CD4-positive, alpha-beta T cell (primary cell): ENCODE measurements at places on chromosomes 13 and 19.

- no peak overlapping the region for H3K4me3 ChIP-seq
- DNase-seq: peak; percentile 32
- H3K4me1 ChIP-seq: peaks cover 10% of the 10 kb centered on the region
- peaks cover 8% of the 10 kb centered on the region for H3K27me3 ChIP-seq
- H3K36me3 ChIP-seq: no peaks in the 10 kb centered on the region
Measured at GRCh38 chr19:57103573-57104277, 16.1 kb upstream of the USP29 start.

DNA sequence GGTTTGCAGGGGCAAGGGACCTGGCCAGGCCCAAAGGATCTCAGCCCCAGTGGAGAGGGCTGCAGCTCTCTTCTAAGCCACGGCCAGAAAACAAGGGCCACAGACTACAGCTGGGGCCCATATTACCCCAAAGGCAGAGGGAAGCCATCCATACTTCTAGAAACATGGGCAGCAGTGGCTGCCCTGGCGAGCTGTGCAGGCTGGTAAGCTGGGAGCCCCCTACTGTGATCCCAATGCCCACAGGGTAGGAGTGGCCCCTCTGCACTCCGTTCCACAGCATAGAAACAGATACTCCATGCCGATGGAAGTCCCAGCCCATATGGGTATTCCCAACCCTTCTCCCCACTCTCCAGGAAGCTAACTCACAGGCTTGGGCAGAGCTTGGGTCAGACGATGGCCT lies 25.1 kb downstream of the VSTM2B start:
- H3K27me3 ChIP-seq: peaks cover 11% of the 10 kb centered on the region
- H3K4me1 ChIP-seq: no peaks in the 10 kb centered on the region
- no peak for DNase-seq
- no peak overlapping the region for H3K27ac ChIP-seq
- H3K36me3 ChIP-seq: no peaks in the 10 kb centered on the region

DNA sequence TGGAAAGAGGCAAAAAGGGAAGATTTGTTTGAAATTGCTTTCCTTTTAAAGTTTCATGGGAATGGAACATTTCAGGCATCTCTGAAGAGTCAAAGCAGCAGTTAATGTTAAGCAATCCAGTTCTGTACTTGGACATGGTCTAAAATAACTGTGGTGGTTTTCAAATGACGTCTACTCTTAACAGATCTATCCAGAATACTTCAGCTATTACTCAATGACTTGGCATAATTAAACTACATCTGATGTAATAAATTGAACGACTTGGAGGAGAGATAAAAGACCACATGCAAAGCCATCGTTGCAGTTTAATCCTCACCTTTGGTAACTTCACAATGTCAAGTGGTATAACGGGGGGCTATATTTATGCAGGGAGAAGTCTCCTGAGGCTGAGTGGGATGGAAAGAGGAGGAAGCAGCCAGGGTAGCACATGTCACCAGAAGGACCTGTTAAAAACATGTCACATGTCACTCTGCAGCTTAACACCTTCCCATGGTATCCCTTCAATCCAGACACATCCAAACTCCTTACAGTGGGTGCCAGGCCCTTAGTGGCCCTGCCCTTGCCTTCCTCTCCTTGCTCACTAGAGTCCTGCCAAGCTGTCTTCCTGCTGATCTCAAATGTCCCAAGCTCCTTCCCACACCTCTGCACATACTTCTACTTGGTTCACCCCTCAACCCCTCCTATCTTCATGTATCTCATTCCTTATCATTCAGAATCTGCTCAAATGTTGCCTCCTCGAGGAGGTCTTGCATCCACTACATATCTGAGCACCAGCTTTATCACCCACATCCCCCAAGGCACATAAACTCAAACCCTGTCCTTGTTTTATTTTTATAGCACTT lies 327.8 kb downstream of the SUCLA2 start:
- H3K4me1 ChIP-seq: no peaks in the 10 kb centered on the region
- H3K27ac ChIP-seq: no peak overlapping the region
- DNase-seq: no peak
- H3K36me3 ChIP-seq: no peaks in the 10 kb centered on the region
- no peaks in the 10 kb centered on the region for H3K27me3 ChIP-seq

DNA sequence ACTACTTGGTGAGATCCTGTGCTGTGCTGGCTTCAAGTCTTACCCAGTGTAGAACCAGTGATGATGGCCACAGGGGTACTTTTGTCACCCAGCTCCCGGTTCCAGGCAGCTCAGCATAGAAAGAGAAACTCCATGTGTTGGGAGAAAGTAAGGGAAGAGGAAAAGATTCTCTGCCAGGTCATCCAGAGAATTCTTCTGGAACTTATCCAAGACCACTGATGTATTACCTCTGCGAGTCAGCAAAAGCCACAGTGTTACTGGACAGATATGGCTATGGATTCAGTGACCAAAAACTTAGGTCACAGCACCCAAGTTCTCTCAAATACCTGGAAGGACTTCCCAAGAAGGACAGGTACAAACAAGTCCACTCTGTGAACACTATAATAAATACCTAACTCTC lies 399.5 kb upstream of the MIR17HG start:
- H3K4me1 ChIP-seq: no peaks in the 10 kb centered on the region
- H3K4me3 ChIP-seq: no peak overlapping the region
- H3K36me3 ChIP-seq: no peaks in the 10 kb centered on the region

- no peak overlapping the region for H3K4me3 ChIP-seq
- no peak for DNase-seq
Measured at GRCh38 chr19:17778251-17778967, 16.5 kb upstream of the B3GNT3 start.

- no peak overlapping the region for H3K27ac ChIP-seq
- no peaks in the 10 kb centered on the region for H3K36me3 ChIP-seq
- H3K27me3 ChIP-seq: peaks cover 18% of the 10 kb centered on the region
- H3K4me1 ChIP-seq: no peaks in the 10 kb centered on the region
- no peak overlapping the region for H3K4me3 ChIP-seq
Measured at GRCh38 chr19:50880241-50880640, 7.0 kb downstream of the KLK2 start.

- no peak overlapping the region for H3K27ac ChIP-seq
- H3K36me3 ChIP-seq: no peaks in the 10 kb centered on the region
- no peak for DNase-seq
- H3K4me3 ChIP-seq: no peak overlapping the region
- no peaks in the 10 kb centered on the region for H3K4me1 ChIP-seq
Measured at GRCh38 chr19:29323440-29324290, 110.7 kb upstream of the UQCRFS1 start.

DNA sequence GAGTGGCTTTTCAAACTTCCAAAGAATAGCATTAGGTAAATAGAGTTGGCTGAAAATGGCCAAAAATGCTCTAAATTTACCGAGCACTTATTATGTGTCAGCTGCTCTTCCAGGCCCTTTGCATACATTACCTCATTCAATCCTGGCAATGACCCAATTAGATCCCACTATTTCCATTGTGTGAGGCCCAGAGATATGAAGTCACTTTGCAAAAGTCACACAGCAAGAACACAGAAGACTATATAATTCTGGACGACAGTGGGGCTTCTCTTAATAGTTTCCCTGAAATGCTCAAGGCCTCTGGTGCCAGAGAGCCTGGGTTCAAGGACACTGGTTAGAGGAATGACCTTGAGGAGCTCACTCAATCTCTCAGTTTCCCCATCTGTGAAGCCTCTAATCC lies 146.8 kb downstream of the IER2 start:
- no peaks in the 10 kb centered on the region for H3K4me1 ChIP-seq
- H3K4me3 ChIP-seq: no peak overlapping the region
- DNase-seq: no peak
- H3K36me3 ChIP-seq: no peaks in the 10 kb centered on the region

- H3K4me1 ChIP-seq: peaks cover 17% of the 10 kb centered on the region
- no peaks in the 10 kb centered on the region for H3K36me3 ChIP-seq
- peak overlapping the region; percentile 40 for H3K4me3 ChIP-seq
Measured at GRCh38 chr13:20161275-20161950, 561 bp upstream of the GJA3 start.

DNA sequence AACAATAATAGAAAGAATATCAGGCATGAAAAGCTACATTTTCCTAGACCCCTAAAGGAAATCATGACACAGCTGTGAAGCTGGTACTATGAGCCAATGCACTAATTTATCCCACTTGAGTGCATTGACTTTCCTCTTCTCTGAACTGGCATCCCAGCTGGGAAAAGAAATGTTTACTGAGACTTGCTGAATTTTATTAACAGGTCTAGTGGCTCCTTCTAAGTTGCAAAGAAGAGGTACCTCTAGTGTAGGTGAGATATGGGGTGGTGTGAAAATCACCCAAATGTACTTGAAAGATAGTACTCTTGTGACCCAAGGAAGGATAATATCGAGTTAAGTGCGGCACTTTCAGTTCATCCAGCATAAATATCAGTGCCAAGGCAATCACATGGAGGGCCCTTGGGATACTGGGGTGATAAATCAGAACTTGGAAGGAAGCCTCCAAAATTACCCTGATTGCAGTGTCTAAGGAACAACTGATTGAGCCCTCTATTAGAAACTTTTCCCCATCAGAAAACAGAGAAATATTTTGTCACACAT lies 369.2 kb downstream of the PCDH9 start:
- no peaks in the 10 kb centered on the region for H3K4me1 ChIP-seq
- no peak overlapping the region for H3K27ac ChIP-seq
- no peak for DNase-seq

DNA sequence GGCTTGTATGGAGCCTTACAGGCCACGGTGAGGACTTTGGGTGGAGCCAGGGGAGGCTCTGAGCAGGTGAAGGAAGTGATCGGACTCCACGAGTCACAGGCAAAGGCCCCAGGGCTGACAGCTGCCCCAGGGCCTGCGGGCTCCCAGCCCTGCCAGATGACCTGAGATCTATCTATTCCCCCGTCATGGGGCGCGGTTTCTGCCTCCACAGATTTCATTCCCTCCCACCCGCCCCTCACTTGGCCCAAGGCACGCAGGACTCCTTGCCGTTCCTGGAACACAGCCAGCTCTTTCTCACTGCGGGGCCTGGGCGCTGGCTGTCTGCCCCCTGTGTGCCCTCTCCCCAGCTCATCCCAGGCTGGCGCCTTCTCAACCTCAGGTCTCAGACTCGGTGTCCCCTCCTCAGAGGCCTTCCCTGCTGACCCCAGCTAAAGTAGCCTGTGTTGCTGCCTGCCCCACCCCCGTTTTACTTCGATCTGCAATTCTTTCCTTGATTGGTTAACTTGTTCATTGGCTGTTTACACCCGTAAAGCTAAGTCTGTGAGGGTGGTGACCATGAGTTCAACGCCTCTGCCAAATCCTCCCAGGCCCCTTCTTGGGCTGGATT lies 13.9 kb upstream of the PAK4 start:
- H3K4me3 ChIP-seq: no peak overlapping the region
- no peak overlapping the region for H3K27ac ChIP-seq
- peaks cover 4% of the 10 kb centered on the region for H3K4me1 ChIP-seq
- H3K27me3 ChIP-seq: no peaks in the 10 kb centered on the region
- DNase-seq: no peak

DNA sequence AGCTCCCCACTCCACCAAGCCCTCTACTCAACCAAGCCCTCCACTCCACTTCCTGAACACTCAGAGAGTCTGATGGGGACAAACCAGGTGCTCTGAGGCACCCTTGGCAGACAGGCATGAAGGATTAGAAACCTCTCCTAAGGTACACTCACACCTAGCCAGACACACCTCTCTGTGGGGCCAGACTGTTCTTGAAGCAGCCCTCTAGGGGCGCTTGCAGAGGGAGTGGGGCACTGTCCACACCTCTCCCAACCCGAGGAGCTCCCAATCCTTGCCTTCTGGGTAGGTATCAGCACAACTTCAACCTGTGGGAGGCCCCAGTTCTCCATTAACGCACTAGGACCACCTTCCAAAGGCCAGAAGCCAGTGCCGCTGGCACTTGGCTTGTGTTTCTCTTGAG lies 108.7 kb upstream of the VSTM2B start:
- H3K4me3 ChIP-seq: no peak overlapping the region
- DNase-seq: no peak
- H3K36me3 ChIP-seq: no peaks in the 10 kb centered on the region
- H3K27me3 ChIP-seq: no peaks in the 10 kb centered on the region
- H3K4me1 ChIP-seq: no peaks in the 10 kb centered on the region
- no peak overlapping the region for H3K27ac ChIP-seq

DNA sequence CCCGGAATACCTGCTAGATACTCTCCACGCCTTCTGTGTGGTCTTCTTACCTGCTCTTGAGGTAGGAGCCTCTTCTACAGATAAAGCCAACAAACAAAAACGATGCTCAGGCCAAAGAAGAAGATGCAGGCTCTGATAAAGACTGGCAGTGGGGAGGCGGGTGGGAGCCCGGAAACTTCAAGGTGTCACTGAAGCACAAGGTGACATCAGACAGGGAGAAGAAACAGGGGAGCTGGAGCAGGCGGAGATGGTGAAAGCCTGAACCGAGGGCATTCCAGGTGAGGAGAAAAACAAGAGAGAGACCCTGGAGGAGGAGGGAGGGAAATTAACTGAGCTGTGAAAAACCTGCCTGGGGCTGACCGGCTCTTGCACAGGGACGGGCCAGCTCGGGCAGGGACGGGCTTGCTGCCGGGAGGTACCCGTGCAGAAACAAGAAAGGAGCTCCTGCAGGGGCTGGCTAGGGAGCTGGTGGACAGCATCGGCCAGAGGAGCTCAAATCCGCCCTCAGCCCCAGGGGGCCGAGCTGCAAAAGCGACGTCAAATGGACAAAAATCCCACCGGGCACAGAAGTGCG lies 19.0 kb downstream of the GNG7 start:
- no peaks in the 10 kb centered on the region for H3K27me3 ChIP-seq
- no peaks in the 10 kb centered on the region for H3K4me1 ChIP-seq
- no peak overlapping the region for H3K4me3 ChIP-seq
- no peak for DNase-seq
- no peaks in the 10 kb centered on the region for H3K36me3 ChIP-seq

GRCh38 chr13:76958841-76959432 lies 10.6 kb downstream of the ACOD1 start:
- H3K4me3 ChIP-seq: no peak overlapping the region
- H3K27ac ChIP-seq: no peak overlapping the region
- H3K36me3 ChIP-seq: no peaks in the 10 kb centered on the region
- no peaks in the 10 kb centered on the region for H3K27me3 ChIP-seq
- DNase-seq: no peak
- no peaks in the 10 kb centered on the region for H3K4me1 ChIP-seq

- no peaks in the 10 kb centered on the region for H3K4me1 ChIP-seq
- no peak for DNase-seq
- no peaks in the 10 kb centered on the region for H3K27me3 ChIP-seq
- H3K27ac ChIP-seq: no peak overlapping the region
- H3K4me3 ChIP-seq: no peak overlapping the region
Measured at GRCh38 chr19:22882797-22883196, 50.7 kb downstream of the ZNF723 start.

- no peak for DNase-seq
- H3K27me3 ChIP-seq: no peaks in the 10 kb centered on the region
- H3K4me3 ChIP-seq: no peak overlapping the region
- no peaks in the 10 kb centered on the region for H3K4me1 ChIP-seq
- H3K27ac ChIP-seq: no peak overlapping the region
Measured at GRCh38 chr13:51689663-51689996, 105.4 kb downstream of the WDFY2 start.
